ENCODE measurements at places on chromosomes 1 and 21. TPM values are rescaled to one million over a fixed set of nuclear protein-coding genes. Genes with fewer than 3 reads are reported as not detected.

C2CD2 gene
- 52.1 TPM for polyA plus RNA-seq

LRRC8B gene
- polyA plus RNA-seq: 2.3 TPM

RBM11 gene
- 0.56 TPM for polyA plus RNA-seq

ADORA1 gene
- 10.1 TPM for polyA plus RNA-seq

LCE2C gene
- polyA plus RNA-seq: not detected

Measured in adipose tissue (tissue), 3 donors.